ENCODE measurements at places on chromosomes 3 and 15.

GRCh38 chr3:116863822-116864589 is 154.4 kb downstream of the TUSC7 start:
- DNase-seq = no peak

GRCh38 chr15:95405447-95405846 is 925.1 kb upstream of the NR2F2 start:
- DNase-seq = no peak

DNA sequence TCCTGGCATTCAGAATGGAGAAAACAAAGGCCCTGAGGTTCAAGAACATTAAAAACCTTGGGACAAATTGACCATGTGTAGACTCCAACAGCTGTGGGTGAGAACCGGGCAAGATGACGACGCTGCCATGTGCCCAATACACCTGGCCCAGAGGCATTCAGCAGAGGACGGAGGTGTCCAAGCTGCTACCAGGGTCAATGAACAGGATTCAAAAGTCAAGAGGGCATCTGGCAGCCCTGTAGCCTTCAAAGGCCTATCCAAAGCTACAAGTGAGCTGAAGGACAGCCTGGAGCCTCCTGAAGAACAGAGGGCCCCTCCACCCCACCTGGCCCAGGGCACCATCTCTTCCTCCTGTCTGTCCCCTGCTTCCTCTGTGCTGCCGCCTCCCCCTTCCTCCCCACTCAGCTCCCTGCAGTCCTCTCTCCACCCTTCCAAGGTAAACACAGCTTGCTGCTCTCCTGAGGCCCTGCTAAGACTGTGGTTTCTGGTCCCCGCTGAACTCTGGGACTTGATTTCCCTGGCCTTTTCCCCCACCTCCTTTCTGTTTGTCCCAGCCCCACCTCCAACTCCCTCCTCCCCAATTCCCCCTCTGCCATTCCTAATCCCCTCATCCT is 57.5 kb downstream of the HMCES start:
- DNase-seq = no peak

DNA sequence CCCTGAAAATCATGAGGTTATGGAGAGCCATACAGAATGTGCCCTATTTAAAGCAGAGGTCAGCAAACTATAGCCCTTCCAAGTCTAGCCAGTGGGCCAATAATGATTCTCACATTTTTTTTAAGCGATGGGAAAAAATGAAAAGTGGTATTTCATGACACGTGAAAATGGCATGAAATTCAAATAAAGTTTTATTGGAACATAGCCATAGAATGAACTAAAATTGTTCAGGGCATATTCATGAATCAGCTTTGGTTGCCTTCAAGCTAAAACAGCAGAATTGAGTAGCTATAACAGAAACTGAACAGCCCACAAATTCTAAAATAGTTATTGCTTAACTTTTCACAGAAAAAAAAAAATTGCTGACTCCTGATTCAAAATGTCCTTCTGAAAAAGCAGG is 104.5 kb downstream of the TFG start:
- no peak for DNase-seq

DNA sequence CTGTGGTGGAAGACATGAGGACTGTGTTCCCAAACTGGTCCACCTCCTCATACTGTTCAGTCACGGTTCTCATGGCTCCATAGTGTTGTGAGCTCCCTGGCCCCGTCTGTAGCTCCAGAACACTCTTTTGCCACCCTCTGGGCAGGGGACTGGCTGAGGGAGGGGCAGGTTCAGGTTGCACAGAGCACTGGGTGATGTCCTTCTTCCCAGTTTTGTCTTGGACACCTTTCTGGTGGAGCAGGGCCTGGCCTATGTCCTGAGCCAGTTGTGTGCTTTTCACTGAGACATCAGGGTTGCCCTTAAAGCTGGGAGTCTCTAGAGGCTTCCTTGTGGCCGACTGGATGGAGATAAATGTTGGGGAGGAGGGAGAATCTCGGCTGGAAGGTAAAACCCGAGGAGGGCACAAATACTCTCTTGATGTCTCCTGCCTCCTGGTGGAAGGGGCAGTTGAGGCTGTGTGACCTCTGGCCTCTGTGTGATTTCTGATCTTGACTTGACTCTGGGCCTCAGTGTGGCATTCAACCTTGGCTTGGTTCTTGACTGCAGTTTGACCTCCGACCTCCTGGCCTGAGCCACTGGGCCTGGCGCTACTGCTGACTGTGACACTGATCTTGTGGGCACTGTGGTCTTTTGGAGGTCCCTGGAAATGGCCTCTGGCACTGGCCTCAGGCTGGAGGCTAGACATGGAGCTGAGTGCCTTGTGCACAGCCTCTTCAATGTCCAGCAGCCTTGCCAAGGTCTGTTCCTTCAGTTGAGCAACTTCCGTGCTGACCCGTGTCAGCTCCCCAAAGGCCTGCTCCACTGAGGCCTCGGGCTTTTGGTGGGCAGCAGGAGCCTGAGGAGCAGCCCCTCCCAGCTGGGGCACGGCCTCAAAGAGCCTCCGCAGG is 8.1 kb downstream of the XIRP1 start:
- no peak for DNase-seq

DNA sequence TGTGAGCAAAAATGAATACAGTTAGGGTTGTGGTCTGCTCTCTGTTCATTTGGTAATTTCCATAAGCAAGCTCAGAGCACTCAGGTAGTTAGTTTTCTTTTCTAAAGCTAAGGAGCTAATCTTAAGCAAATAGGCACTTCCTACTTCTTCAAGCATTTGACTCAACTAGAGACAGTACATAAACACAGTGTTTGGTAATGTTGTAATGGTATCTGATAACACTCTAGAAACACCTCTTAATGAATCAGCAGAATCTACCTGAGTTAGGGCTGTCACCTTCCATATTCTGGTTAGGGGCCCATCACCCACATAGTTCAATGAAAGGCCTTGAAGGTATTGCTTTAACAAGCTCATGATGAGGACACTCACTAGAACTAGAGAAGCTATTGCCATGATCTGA is 83.1 kb downstream of the PLCH1 start:
- DNase-seq = no peak

GRCh38 chr3:5918626-5919025 is 731.1 kb downstream of the EDEM1 start:
- DNase-seq = no peak

DNA sequence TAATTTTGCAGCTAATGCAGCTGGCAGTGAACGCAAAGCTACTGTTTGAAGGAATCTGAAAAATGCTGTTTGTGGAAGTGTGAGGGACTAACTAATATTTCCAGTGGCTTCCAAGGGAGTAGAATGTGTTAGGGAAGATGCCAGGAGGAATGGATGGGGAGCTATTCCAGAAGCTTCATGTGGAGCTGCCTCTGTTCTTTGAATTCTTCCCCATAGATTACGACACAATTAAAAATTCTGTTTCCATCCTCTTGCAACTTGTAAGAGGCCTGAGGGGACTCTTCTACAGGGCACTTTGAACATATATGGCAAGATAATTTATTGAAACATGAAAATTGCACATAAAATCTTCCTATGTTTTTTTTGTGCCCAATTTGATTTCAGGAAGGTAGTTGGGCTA is 74.3 kb upstream of the CTXND1 start:
- DNase-seq = no peak

Measured in activated CD8-positive, alpha-beta memory T cell treated with anti-CD3 and anti-CD28 coated beads for 4 hours (primary cell).